ENCODE measurements at places on chromosomes 13 and 19.

- DNase-seq, result no peak
Measured at GRCh38 chr13:107295416-107296140, 727.6 kb upstream of the ARGLU1 start.

DNA sequence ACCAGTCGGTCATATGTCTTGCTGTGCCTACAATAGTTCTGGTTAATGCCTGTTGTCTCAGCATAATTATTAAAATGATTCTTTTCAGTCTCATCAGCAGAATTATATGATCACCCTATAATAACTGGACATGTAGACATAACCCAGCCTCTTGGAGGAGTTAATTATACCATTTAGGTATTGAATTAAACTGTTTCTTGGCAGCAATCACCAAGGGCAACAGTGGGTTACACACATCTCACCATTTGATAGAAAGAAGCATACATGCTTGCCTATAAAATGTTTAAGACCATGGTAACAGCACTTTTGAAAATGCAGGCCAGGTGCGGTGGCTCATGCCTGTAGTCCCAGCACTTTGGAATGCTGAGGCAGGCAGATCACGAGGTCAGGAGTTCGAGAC, 184.6 kb downstream of the RGCC start:
- DNase-seq, result no peak

DNA sequence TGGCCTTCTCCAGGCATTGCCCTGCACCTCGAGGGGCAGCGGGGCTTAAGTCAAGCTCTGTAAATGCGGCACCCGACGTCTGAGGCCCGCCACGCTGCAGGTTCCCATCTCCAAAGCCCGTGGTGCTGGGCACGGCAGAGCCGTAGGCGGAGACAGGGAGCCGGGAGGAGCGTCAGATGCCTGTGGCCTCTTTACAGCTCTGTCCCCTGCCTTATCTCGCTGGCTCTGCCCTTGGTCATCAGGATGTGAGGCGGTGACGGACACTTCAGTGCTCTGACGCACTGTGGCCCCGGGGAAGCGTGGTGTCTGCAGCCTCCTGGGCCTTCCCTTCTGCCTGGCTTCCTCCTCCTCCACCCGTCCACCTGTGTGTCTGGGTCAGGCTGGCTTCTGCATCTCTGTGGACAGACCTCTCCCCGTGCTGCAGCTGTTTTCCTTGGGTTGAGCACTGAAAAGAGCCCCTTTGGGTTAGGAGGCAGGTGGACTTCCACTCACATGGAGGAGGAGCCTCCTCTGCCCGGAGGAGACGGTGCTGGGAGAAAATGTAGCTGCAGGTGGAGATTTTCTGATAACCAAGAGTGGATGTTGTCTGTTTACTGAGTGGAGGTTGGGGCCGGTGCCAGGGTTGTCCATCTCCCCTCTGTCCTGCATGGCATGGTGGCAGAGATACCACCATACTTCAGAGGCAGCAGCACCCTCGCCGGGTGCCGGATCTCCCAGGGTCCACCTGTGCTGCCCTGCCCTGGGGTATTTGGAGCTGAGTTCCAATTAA, 14.6 kb downstream of the MCF2L start:
- no peak for DNase-seq

DNA sequence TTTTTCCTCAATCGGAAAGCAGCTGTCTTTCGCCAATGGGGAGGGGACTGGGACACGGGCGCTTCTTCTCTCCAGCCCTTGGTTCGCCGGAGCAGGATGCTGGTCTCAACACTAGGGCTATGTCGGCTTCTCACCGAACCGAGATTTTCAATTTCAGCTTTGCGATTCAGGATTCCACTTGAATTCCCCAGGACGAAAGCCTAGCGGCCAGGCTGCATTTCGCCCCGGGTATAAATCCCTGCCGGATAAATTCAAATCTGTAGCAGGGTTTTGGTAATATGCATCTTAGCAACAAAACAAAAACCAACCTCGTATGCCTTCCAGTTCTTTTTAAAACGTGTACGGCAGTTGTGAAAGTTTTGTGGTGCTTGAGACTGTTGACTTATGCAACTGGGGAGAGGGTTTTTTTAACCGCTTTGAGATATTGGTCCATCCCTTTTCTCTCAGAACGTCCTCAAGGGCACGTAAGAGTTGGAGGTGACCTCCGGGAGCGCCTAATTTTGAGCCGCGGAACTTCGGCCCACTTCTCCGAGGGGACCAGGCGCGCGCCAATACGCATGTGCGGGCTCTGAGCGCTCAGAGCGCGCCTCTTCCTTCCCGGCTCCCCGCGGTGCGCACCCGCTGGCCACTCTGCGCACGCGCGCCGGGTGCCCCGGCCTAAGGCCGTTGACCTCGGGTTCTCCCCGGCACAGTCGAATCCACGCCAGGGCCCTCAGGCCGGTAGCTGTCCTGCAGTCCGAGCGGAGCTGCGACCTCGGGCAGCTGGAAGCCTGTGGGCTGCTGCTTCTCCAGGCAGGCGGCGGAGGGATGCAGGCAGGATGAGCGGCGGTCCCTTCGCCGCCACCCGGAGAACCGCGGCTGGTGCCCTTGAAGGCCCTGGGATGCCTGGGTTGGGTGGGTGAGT, 7.6 kb downstream of the POU4F1 start:
- peak; percentile 41 for DNase-seq

DNA sequence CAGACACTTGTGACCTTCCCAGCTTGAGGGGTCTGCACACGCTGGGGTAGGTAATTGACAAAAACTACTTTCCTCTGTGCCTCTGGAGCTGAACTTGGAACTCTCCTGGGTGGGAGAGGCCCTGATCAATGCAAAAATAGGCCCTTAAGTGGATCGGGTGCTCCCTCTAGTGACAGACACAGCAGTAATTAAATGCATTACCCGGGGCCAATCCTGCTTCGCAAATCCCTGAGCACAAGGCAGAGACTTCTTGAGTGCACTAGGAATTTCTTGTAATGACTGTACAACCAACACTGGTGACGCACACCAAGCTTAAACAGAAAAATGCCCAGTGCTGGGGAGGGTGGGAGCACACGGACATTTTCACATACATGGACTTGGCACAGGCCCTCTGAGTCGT, 10.6 kb upstream of the UBE2S start:
- peak; percentile 49 for DNase-seq

DNA sequence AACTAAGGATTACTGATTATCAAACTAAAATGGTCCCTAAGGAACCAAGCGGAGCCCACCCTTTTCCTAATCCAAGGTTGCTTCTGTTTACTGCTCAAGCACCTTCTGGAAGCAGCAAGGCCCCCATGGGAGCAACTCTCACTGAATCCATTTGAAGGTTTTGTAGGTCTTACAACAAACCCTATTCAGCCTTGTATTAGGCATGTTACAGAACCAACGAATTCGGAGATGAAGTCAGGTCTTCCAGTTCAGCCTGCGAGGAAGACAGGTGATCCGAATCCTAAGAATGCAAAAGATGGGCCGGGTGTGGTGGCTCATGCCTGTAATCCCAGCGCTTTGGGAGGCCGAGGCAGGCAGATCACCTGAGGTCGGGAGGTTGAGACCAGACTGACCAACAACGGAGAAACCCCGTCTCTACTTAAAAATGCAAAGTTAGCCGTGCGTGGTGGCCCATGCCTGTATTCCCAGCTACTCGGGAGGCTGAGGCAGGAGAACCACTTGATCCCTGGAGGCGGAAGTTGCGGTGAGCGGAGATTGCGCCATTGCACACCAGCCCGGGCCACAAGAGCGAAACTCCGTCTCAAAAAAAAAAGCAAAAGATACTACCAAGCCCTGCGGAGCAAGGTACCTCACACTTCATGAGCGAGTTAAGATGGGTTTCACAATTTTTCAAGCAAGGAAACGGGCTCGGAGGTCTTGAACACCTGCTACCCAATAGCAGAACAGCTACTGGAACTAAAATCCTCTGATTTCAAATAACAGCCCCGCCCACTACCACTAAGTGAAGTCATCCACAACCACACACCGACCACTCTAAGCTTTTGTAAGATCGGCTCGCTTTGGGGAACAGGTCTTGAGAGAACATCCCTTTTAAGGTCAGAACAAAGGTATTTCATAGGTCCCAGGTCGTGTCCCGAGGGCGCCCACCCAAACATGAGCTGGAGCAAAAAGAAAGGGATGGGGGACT, 609 bp downstream of the ZAR1L start:
- DNase-seq, result peak; percentile 87

DNA sequence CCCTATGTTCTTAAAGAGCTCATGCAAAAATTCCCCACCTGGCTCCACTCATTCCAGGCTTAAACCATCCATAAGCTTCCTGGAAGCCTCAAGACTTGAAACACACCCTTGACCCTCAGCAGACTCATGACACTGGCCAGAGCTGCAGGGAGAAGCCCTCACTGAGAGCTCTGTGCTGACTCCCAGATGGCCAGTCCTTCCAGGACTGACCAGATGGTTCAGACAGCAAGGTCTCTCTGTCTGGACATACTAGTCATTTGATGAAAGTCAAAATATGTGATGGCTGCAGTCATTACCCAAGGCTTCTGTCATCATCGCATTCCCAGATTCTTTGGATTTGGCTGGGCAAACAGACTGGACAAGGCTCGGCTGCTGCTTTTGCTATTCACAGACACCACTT, 397.4 kb downstream of the FOXO1 start:
- DNase-seq, result no peak

- no peak for DNase-seq
Measured at GRCh38 chr13:78102741-78103140, 184.1 kb upstream of the EDNRB start.

GRCh38 chr13:21383090-21383489, 76.0 kb downstream of the ZDHHC20 start:
- DNase-seq, result peak; percentile 24

GRCh38 chr19:7230826-7231225, 63.4 kb downstream of the INSR start:
- no peak for DNase-seq

- no peak for DNase-seq
Measured at GRCh38 chr19:30676990-30677679, 305.0 kb downstream of the ZNF536 start.

DNA sequence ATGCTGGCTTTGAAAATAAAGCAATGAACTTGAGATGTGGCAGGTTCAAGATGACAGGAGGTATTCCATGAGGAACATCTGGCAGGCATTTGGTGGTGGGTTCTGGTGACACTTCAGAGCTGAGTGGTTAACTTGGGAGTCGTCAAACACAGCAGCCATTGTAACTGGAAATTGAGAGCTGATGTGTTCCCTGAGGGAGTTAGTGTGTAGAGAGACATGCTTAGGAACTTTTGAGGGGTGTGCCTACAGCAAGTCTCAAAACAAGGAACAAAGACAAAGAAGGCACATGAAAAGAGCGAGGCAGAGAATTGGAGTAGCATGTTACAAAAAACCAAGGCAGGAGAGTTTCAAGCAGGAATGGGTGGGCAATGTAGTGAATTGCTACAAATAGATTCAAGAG, 53.9 kb upstream of the KL start:
- no peak for DNase-seq

- no peak for DNase-seq
Measured at GRCh38 chr13:25455146-25455545, 83.4 kb downstream of the ATP8A2 start.

GRCh38 chr13:41455725-41456419, 1.5 kb upstream of the RGCC start:
- DNase-seq, result no peak

- DNase-seq, result no peak
Measured at GRCh38 chr19:1474765-1475351, 4.2 kb downstream of the C19orf25 start.

DNA sequence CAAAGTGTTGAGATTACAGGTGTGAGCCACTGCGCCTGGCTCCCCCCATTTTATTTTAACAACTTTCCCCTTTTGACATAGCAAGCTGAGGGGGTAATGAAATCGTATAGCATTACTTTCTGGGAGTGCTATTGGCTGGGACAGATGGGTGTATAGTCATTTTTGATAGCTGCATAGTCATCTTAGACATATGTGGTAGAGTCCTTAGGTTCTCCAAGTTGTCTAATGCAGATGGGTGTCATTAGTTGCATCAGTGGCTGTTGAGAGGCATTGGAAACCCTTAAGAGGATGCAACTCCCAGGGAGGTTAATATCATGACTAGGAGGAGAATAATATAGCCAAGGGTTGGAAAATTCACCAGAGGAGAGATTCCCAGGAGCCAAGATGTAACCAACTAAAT, 28.6 kb upstream of the PNMA8B start:
- DNase-seq, result no peak

- no peak for DNase-seq
Measured at GRCh38 chr19:50710612-50711011, 9.0 kb downstream of the SHANK1 start.

- no peak for DNase-seq
Measured at GRCh38 chr19:30407068-30407709, 35.0 kb downstream of the ZNF536 start.

- DNase-seq, result no peak
Measured at GRCh38 chr13:113666951-113667701, at the start of gene GRK1. Gene GRK1 (plus strand): TSS chr13:113667219. CDS start chr13:113667387, 168 bp downstream.

GRCh38 chr19:533364-534058, 2.0 kb downstream of the CDC34 start:
- no peak for DNase-seq

- DNase-seq, result no peak
Measured at GRCh38 chr19:11225172-11225571, 14.2 kb upstream of the ANGPTL8 start.

DNA sequence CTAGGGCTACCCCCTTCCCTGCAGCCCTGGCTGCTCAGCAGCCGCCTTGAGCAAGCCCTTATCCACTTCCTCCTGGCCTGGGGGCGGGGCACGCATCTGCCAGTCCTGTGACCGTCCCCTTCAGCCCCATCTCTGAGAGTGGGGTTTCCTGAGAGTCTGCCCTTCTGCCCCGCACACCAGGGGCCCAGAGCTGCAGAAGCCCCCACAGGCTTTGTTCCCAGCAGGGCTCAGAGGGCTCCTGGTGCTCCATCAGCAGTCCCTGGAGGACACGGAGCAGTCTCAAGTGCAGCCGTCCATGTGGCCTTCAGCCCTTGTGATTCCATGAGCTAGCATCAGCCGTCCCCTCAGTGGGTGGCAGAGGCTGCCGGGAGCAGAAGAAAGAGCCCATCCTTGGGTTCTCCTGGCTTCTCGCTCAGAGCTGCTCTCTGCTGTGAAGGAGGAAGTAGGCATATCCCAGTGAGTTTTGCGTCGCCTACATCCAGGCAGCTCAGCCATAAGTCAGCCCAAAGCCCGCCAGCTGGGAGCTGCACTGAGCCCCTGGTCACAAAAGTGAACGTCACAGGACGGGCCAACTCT, 16.3 kb downstream of the MYO9B start:
- DNase-seq, result peak; percentile 91

DNA sequence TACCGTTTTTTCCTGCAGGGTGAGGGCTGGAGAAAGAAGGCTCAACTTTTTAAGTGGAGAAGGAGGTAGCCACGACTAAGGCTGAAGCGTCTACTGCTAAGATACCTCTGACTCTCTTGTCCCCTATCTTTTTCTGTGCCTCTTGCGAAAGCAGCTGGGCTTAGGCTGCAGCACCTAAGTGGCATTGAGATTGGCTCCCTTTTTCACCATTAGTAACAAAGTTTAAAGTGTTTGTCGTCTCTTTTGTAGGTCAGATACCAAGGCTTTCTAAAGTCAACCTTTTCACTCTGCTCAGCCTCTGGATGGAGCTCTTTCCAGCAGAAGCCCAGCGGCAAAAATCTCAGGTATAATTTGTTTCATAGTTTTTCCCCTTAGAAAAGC, 887 bp downstream of the CDADC1 start:
- DNase-seq, result no peak
